Heart left ventricle (tissue), 16 donors: ENCODE measurements at places on chromosomes 1 and 21. TPM values are rescaled to one million over a fixed set of nuclear protein-coding genes. Genes with fewer than 3 reads are reported as not detected.

- H3K27ac ChIP-seq: no peak overlapping the region
- no peaks in the 10 kb centered on the region for H3K36me3 ChIP-seq
- no peaks in the 10 kb centered on the region for H3K27me3 ChIP-seq
- H3K4me1 ChIP-seq: peaks cover 55% of the 10 kb centered on the region
- no peak overlapping the region for H3K4me3 ChIP-seq
- no peak for DNase-seq
Observed at GRCh38 chr1:15680131-15680530, 4.0 kb upstream of the PLEKHM2 start.

- H3K36me3 ChIP-seq: no peaks in the 10 kb centered on the region
- peak overlapping the region; percentile 11 for H3K27ac ChIP-seq
- no peak for DNase-seq
- no peaks in the 10 kb centered on the region for H3K27me3 ChIP-seq
- no peaks in the 10 kb centered on the region for H3K4me1 ChIP-seq
- H3K4me3 ChIP-seq: no peak overlapping the region
Observed at GRCh38 chr1:74463333-74463988, 49.0 kb downstream of the LRRC53 start.

TNFSF4 gene
- total RNA-seq: 0.60 TPM

IGSF8 gene
- 24.1 TPM for total RNA-seq

DNA sequence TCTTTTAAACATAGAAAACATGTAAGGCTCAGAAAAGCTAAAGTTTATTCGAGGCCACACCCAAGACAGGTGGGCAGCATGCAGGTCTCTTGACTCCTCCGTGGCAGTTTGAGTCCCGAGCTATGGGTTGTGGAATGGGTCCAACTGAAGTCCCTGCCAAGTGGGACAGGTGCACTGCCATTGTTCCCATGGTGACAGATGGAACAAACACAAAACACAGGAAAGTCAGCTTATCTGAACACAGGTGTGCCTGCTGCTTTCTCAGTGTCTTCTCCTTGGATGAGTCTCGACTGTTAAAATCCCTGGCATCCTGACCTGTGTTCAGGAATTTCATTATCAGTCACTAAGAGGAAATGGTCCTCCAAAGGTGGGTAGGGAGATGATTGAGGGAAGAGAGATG, 99.0 kb upstream of the RAB4A start:
- no peaks in the 10 kb centered on the region for H3K27me3 ChIP-seq
- H3K36me3 ChIP-seq: no peaks in the 10 kb centered on the region
- H3K4me1 ChIP-seq: no peaks in the 10 kb centered on the region
- DNase-seq: no peak
- no peak overlapping the region for H3K27ac ChIP-seq

DNA sequence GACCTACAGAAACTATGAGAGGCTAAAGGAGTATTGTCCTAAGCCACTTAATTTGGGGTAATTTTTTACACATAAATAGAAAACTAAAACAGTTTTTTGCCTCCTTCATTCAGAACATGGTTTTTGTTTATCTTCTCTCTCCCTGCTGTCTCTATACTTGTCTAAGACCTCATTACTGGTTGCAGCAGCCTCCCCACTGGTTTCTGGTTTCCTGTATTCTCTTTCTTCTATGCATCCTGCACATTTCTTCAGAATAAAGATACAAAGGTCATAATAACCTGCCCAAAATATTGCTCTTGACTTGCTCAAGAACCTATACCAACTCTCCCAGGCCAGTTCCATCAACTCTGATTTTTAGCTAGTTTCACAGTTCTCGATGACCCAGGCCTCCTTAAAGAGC, 19.8 kb upstream of the BOLA1 start:
- H3K4me1 ChIP-seq: peaks cover 11% of the 10 kb centered on the region
- no peak for DNase-seq
- H3K27ac ChIP-seq: peak overlapping the region; percentile 29
- H3K27me3 ChIP-seq: no peaks in the 10 kb centered on the region
- H3K36me3 ChIP-seq: no peaks in the 10 kb centered on the region
- H3K4me3 ChIP-seq: no peak overlapping the region

DNA sequence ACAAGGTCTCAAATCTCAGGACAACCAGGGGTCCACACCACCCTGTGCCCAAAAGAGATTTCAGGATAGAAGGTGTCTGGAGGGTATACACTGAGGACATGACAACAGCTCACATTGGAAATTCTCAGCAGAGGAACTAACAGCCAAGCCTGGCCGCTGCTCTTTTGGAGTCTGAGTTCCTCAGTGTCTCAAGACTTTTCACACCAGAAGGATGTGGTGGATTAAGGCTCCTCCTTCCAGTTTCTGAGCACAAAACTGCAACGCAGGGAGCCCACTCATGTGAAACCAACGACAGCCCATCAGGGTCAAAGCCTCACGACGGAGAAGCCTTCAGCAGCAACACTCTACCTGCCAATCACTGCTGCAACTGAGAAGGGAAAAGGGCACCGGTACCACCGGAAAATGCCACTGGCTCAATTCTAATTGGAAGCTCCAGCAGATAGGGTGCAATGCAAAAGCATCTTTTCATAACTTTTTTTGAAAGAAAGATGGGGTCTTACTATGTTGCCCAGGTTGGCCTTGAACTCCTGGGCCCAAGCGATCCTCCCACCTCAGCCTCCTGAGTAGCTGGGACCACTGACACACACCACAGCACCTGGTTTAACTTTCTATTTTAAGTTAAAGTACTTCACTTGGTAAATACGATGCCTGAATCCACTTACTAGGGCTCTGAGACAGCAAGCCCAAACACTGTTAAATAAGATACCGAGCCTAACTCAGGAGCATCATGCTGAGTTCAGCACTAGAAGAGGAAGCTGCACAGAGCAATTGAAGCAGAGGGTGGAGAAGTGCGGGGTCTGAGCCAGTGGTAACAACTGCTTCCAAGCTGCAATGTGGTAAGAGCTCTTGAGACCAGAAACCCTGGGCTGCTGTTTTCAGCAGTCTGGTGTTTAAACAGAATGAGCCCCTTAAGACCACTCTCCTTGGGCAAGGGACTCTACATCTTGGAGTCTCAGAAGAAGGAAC, 7.8 kb downstream of the CAPZB start:
- H3K27me3 ChIP-seq: no peaks in the 10 kb centered on the region
- H3K4me1 ChIP-seq: peaks cover 100% of the 10 kb centered on the region
- no peak overlapping the region for H3K4me3 ChIP-seq

DNA sequence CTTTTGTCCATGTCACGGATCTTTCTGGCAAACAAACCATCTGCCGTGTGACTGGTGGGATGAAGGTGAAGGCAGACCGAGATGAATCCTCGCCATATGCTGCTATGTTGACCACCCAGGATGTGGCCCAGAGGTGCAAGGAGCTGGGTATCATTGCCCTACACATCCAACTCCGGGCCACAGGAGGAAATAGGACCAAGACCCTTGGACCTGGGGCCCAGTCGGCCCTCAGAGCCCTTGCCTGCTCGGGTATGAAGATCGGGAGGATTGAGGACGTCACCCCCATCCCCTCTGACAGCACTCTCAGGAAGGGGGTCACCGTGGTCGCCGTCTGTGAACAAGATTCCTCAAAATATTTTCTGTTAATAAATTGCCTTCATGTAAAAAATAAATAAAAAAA, 35.9 kb upstream of the NBL1 start:
- no peak overlapping the region for H3K4me3 ChIP-seq
- no peak overlapping the region for H3K27ac ChIP-seq
- no peak for DNase-seq
- H3K36me3 ChIP-seq: no peaks in the 10 kb centered on the region
- H3K27me3 ChIP-seq: no peaks in the 10 kb centered on the region

GRCh38 chr1:39387452-39387851, 104.0 kb upstream of the BMP8A start:
- no peaks in the 10 kb centered on the region for H3K27me3 ChIP-seq
- DNase-seq: no peak
- H3K36me3 ChIP-seq: no peaks in the 10 kb centered on the region
- H3K27ac ChIP-seq: no peak overlapping the region
- no peak overlapping the region for H3K4me3 ChIP-seq

DDR2 gene
- 25.9 TPM for total RNA-seq

GRCh38 chr1:86380257-86380861, 15.8 kb downstream of the ODF2L start:
- H3K4me1 ChIP-seq: peaks cover 4% of the 10 kb centered on the region
- no peaks in the 10 kb centered on the region for H3K27me3 ChIP-seq
- peaks cover 4% of the 10 kb centered on the region for H3K36me3 ChIP-seq
- no peak overlapping the region for H3K4me3 ChIP-seq
- DNase-seq: no peak

DNA sequence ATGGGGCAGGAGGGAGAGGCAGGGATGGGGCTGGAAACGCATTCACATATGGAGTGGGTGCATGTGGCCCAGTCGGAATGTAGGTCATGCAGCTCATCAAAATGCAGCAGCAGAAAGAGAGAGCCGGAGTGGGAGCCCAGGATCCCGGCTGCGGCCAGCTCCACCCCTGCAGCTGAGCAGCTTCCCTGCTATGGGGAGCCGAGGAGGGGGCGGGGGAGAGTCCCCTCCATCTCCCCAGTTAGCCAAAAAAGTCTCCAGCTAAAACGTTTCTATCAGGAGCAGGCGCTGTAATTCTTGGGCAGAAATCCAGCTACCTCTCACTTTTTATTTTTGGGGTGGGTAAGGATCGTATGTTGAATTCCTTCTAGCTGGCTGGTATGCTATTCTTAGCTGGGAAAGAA, 39.7 kb downstream of the MRPL37 start:
- no peak overlapping the region for H3K4me3 ChIP-seq
- peaks cover 2% of the 10 kb centered on the region for H3K36me3 ChIP-seq
- no peak for DNase-seq
- no peaks in the 10 kb centered on the region for H3K27me3 ChIP-seq

DNA sequence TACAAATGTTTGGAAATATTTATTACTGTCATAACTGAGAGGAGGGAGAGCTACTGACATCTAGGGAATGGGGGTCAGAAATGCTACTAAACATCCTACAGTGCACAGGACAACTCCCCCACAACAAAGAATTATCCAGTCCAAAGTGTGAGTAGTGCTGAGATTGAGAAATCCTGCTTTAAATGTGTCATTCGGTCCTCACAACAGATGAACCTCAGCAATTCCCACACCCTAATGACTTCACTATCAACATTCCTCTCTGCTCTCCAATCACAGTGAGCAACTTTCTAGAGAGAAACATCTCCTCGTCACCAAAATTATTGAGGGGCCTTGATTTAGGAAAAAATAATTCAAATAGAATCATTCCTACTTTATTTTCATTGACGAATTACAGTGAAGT, 18.0 kb downstream of the OMA1 start:
- no peaks in the 10 kb centered on the region for H3K4me1 ChIP-seq
- H3K4me3 ChIP-seq: no peak overlapping the region
- H3K36me3 ChIP-seq: peaks cover 2% of the 10 kb centered on the region
- DNase-seq: no peak

CR1L gene
- not detected for total RNA-seq

GRCh38 chr1:207959910-207960309, 49.0 kb upstream of the CD34 start:
- no peaks in the 10 kb centered on the region for H3K36me3 ChIP-seq
- no peak for DNase-seq
- H3K27ac ChIP-seq: peak overlapping the region; percentile 87
- peaks cover 35% of the 10 kb centered on the region for H3K4me1 ChIP-seq
- peak overlapping the region; percentile 64 for H3K4me3 ChIP-seq

PDPN gene
- total RNA-seq: 41.8 TPM

LCE1B gene
- total RNA-seq: not detected

TUFT1 gene
- total RNA-seq: 7.7 TPM

GRCh38 chr1:13430495-13430894, 20.2 kb downstream of the PRAMEF20 start:
- no peaks in the 10 kb centered on the region for H3K27me3 ChIP-seq
- H3K4me3 ChIP-seq: no peak overlapping the region
- DNase-seq: no peak
- H3K27ac ChIP-seq: no peak overlapping the region
- H3K4me1 ChIP-seq: no peaks in the 10 kb centered on the region

DNA sequence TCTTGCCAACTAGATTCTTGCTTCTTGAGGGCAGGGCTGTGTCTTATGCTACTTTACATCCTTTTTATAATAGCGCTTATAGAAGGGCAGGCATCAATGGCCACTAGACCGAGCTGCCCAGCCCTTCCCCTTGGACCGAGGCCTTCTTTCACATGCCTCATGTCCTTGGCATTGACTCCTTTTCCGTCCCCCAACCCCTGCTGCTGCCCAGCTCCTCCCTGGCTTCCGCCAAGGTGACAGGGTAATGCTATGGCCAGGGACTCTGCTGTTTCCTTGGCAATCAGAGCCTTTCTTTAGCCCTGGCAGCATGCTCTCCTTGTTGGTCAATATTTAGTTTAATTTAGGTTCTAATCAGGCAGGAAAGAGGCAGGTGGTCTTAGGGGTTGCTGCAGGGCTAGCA, 48.2 kb downstream of the DDX20 start:
- H3K4me1 ChIP-seq: no peaks in the 10 kb centered on the region
- no peak overlapping the region for H3K27ac ChIP-seq
- H3K4me3 ChIP-seq: no peak overlapping the region
- no peaks in the 10 kb centered on the region for H3K27me3 ChIP-seq
- H3K36me3 ChIP-seq: no peaks in the 10 kb centered on the region

DNA sequence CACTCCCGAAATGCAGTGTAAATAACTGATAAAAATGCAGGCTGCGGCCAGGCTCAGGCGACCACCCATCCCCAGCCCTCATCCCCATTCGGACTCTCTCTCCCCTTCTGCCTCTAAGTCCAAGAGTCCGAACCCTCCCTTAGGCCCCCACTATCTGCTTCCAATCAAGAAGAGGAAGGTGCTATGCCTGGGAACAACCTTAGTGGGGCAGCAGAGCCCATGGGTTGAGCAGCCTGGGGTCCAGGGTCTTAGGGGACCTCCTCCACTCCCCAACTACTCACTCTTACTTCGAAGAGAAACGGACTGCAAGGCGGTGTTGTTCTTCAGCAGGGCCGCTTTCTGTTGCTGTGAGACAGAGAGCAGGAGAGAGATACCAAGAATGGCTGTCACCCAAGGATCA, 12.2 kb downstream of the ARHGEF2 start:
- DNase-seq: no peak
- peaks cover 80% of the 10 kb centered on the region for H3K4me1 ChIP-seq
- H3K4me3 ChIP-seq: no peak overlapping the region

DNA sequence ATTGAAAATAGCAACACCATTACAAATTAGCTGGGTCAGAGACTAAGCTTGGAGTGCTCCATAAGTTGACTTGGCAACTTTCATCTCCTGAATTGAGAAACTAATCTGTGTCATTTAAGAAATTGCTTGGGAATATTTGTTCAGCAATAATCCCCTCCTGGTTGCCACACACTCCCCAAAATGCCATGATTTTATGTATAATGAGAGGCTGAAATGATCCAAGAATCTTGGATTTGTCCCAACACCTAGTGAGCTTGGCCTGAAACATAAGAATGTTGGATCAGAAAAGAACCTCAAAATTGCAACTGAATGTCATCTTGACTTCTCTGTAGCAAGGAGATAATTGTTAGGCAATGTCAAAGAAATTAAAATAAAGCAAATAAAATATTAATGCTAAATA, 805.9 kb upstream of the ADAMTS5 start:
- DNase-seq: no peak
- peak overlapping the region; percentile 5 for H3K27ac ChIP-seq
- H3K27me3 ChIP-seq: no peaks in the 10 kb centered on the region
- no peak overlapping the region for H3K4me3 ChIP-seq

- H3K4me3 ChIP-seq: no peak overlapping the region
- no peaks in the 10 kb centered on the region for H3K27me3 ChIP-seq
- peaks cover 30% of the 10 kb centered on the region for H3K36me3 ChIP-seq
- peaks cover 21% of the 10 kb centered on the region for H3K4me1 ChIP-seq
- H3K27ac ChIP-seq: peak overlapping the region; percentile 15
Observed at GRCh38 chr1:206736878-206737728, 33.5 kb upstream of the IL19 start.
